Femur (tissue), 1 donor: ENCODE measurements at places on chromosomes 13 and 19.

DNA sequence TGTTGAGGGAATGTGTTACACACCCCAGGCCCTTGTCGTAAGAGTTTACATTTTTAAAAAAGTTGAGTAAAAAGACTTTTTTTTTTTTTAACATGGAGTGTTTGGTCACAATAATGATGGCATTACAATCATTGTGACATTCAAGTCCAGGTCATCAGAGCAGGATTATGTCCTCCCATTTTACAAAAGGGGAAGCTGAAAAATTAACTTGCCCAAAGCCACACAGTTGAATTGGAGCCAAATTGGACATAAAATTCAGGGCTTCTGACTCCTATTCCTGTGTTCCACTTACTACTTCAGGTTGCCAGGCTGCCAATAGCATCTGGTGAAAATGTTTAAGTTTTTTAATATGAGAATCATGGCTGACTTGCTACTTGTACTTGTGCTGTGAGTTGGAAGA lies 49.3 kb downstream of the DLEU7 start:
- DNase-seq: no peak

DNA sequence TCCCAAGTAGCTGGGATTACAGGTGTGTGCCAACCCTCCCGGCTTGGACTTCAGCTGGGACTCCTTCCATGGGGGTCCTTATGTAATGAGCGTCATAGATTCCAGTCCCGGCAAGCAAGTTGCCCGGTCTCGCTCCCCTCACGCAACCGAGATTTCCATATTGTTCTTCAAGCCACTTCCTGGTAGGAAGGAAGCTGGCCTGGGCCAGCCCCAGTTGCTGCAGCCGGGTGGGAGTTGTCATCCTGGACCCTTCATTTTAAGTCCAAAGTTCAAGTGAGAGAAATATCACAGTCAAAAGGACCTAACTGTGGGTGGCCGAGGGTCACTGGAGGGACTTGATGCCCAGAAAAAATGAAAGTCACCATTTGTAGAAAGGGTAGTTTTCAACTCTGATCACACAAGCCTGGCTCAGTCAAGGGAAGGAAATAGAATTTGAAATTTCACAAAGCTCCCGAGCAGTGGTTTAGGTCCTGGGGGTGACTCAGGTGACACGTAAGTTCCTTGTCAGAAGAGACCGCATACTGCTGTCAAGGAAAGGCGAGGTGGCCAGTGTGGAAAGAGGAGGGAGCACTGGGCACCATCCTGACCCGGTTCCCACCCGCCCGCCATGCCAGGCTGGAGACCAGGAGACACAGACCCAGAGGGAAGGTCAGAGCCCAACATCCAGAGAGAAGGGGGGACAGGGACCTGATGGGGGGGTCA lies 5.3 kb downstream of the FGF21 start:
- no peak for DNase-seq

GRCh38 chr13:98479496-98480003 lies 97.4 kb downstream of the STK24 start:
- DNase-seq: peak; percentile 3

DNA sequence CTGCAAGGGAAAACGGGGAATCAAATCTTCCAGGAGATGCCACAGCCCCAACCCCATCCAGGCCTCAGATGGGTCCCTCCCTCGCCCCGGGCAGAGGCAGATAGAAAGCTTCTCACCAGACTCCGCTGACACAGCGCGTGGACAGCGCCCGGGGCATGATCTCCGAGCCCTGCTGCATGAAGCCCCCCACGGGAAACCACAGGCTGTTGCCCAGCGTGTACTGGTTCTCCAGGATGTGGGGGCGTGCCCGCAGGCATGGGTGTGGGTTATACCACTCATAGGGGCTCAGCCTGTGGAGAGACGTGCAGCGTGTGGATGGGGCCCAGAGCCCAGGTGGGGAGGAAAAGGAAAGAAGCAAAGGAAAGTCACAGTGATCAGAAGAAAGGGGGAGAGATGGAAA lies 27.2 kb upstream of the ATP1A3 start:
- no peak for DNase-seq

- peak; percentile 14 for DNase-seq
Observed at GRCh38 chr19:27746691-27747380, 1466.1 kb downstream of the UQCRFS1 start.

DNA sequence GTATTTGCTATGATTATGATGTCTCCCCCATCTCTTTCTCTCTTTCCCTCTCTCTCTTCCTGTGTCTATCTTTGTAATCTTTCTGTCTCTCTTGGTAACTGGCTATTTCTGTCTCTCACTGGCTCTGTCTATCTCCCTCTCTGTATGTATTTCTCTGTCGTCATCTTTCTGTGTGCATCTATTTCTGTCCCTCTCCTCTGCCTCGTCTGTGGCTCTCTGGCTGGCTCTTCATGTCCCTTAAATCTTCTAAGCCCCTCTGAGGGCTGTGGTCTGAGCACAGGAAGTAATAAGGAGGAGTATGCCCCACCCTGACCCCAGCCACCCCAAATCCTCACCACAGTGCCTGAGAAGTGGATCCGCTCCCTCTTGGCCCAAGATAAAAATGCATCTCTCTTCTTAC lies 104.4 kb downstream of the DNAJC15 start:
- peak; percentile 53 for DNase-seq

DNA sequence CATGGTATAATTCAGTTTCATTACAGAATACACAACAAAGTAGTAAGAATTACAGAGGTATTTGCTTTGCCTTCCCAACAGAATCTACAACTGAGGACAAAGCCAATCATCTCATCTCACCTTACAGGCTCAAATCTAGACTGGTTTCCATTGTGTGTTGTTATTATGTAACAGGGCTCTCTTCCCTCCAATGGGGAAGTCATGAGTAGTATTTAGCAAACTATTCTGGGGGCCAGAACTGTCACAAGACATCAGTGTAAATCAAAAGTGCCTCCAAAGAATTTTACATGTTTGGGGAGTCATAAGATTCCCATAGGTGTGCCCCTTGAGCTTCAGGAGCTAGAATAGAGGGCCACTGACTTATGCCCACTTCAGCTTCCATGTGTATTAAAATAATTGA lies 187.0 kb upstream of the EDNRB start:
- DNase-seq: no peak

DNA sequence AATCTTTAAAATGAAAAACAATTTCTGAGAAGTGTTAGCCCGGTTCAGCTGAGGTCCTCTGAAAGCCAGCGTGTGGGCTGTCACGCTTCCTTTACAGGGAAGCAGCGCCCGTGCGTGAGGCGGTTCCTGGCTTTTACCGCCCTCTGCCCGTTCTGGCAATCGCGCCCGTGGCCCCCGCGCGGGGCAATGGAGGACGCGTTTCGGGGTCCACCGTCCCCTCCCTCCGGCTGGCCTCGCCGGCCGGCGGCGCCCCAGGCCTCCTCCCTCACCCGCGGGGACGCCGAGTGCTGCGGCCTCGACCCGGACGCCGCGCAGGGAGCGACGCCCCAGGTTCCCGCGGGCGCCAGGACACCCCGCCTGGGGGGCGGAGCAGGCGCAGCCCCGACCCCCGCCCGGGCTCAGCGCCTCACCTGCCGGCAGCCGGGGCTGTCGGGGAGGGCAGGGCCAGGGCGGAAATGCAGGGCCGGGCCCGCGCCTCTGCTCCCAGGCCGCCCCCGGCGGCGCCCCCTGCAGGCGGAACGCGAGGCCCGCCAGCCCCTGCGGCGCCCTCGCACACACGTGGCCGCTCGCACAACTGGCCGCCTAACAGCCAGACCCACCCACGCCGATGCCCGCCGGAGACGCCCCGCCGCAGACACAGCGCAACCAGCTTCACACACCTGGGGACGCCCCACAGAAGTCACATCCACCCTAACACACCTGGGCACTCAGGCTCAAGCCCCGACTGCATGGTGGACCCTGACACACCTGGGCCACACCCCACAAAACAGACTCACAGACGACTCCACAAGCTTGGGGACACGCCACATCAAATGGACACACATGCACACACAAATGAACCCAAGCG lies at the start of gene GGACT:
Gene GGACT (minus strand): TSS at position 459 of the 847 bp plus-strand sequence. CDS start 56,198 bp downstream, outside the sequence.
- DNase-seq: peak; percentile 74

- DNase-seq: no peak
Observed at GRCh38 chr19:13038306-13039210, 43.3 kb downstream of the NFIX start.

DNA sequence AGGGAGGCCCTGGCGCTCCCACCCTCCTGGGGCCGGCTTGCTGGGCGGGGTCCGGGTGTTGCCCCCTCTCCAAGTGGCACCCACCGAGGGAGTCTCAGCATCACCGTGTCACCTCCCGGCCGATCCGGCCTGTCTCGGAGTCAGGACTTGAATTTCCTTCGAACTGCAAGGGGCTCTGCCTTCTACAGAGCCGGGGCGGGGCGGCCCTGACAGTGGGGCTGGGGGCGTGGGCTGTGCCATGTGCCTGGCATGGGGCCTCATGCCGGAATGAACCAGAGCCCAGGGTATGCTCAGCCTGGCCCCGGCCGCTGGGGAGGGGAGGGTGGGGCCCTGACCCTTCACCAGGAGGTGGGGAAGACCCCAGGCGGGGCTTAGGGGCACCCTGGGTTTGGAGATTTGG lies 47.0 kb upstream of the TCF3 start:
- peak; percentile 15 for DNase-seq

- no peak for DNase-seq
Observed at GRCh38 chr19:9130965-9131364, 4.2 kb upstream of the OR7G3 start.

GRCh38 chr19:18020212-18021085 lies 12.5 kb downstream of the ARRDC2 start:
- DNase-seq: peak; percentile 74

- no peak for DNase-seq
Observed at GRCh38 chr19:10290876-10291553, 1.3 kb downstream of the ICAM5 start.

- DNase-seq: no peak
Observed at GRCh38 chr13:110341445-110342244, 34.6 kb downstream of the COL4A2 start.

DNA sequence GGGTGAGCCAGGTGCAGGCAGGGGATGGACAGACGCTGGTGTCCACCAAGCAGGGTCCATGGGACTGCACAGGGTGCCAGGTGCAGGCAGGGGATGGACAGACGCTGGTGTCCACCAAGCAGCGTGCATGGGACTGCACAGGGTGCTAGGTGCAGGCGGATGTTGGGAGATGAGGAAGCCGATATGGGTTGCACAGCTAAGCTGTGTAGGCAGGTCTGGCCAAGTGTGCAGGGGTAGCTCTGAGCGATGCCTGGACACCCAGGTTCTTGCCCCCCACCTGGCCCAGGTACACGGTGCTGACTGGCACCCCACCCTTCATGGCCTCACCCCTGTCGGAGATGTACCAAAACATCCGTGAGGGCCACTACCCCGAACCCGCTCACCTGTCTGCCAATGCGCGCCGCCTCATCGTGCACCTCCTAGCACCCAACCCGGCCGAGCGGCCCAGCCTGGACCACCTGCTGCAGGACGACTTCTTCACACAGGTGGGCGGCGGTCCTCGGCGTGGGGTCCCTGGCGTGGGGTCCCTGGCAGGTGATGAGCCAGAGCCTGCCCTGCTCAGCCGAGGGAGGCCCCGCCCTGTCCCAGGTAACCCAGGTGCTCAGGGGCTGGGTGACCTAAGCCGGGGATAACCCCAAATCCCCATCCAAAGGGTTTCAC lies 3.9 kb downstream of the PLK5 start:
- no peak for DNase-seq

DNA sequence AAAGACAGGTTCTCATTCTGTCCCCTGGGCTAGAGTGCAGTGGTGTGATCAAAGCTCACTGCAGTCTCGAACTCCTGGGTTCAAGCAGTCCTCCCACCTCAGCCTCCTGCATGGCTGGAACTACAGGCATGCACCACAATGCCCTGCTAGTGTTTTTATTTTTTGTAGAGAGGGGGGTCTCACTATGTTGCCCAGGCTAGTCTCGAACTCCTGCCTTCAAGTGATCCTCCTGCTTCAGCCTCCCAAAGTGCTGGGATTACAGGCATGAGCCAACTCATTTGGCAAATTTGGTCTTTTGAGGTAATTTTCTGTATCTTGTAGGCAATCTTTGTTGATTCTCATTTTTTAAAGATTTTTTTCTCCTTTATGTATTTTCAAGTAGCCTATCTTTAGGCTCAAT lies 205.7 kb downstream of the ZIC5 start:
- DNase-seq: no peak

- DNase-seq: no peak
Observed at GRCh38 chr19:16764793-16765433, 45.3 kb downstream of the NWD1 start.

DNA sequence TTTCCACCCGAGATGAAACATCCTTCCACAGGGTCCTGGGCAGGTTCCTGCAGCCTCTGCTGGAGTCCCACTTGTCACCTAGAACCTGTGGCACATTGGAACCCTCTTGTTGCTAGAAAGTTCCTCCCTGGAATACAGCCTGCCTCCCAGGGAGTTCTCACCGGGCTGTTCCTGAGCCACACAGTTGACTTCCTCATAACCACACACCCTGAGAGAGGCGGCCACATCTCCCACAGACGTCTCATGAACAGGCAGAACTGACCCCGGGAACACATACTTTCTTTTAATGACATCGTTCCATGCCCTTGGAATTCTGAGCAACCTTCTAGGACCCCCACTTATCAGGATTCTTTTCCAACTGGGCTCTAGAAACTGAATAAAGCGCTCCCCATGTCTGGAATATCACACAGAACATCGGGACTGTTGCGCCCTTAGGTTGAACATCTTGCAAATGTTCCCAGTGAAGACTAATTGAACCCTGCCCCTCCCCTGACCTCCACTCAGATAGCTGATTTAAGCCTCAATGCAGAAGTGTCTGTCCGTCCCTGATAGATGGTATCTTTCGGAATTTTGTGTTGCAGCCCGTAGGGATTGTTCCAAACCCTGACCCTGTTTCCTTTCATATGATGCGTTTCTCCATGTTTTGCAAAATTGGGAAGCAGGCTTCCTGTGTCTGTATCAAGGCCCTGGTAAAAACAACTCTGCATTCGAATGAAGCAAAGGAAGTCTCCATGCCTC lies 91.1 kb downstream of the RAB20 start:
- DNase-seq: no peak

DNA sequence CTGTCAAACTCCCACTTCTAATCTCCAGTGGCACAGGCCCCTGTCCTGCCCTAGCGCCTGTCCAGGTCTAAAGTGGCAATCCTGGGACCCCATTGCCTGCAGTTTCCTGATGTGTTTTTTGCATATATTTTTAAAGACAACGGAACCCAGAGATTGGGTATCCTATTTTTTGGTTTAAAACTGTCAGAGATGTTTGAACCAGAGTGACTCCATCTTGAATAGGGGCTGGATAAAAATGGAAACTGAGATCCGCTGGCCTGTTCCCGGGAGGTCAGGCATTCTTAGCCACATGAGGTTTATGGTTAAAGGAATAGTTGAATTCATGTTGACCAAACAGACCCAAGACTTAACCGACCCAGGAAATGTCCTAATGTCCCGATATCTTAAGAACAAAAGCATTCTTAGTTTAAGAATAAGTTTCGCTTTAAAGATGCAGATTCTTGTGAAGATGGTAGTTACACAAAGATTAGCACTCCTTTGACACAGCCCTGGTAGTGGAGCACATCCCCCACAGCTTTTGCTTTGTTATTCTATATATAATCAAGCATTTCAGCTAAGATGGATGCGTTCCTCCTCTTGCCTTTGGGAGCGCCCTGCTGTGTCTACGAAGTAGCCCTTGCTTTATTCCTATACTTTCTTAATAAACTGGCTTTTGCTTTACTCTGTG lies 332.1 kb downstream of the UQCRFS1 start:
- DNase-seq: no peak
